WERI-Rb-1 (cell line): ENCODE measurements at places on chromosomes 7 and 10.

DNA sequence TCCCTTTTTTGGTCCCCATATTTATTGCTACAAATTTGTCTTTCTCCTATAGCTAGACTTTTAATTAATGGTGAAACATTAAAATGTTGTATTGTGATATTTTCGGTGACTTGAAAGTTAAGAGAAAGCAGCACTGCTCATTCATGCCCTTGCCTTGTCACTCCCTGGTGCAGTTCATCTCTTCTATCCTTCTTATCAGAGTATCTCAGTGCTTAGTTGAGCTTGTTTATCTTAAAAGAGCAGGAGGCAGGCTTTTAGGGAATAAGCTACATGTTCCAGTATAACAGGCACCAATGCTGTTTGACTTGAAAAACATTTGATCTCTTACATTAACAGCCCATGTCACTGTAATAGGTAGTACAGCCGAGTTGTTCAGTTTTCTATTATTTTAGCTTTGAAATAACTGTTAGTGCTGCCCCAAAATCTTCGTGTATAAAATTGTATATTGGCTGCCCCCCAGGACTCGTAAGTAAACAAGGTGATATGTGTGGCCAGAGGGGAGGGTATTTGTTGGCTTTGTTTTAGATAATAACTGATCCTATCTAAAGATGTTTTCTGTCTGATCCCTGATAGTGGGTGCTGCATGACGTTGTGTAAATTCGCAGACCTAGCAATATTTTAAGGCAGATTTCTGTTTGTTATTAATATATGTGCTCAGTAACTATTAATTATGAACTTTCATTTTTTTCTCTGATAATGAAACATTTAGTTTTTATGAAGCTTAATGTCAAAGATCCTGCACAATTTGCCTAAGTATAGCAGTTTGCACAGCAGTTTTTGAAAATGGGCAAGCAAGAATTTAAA lies 96.5 kb downstream of the BTRC start:
- DNase-seq: no peak

DNA sequence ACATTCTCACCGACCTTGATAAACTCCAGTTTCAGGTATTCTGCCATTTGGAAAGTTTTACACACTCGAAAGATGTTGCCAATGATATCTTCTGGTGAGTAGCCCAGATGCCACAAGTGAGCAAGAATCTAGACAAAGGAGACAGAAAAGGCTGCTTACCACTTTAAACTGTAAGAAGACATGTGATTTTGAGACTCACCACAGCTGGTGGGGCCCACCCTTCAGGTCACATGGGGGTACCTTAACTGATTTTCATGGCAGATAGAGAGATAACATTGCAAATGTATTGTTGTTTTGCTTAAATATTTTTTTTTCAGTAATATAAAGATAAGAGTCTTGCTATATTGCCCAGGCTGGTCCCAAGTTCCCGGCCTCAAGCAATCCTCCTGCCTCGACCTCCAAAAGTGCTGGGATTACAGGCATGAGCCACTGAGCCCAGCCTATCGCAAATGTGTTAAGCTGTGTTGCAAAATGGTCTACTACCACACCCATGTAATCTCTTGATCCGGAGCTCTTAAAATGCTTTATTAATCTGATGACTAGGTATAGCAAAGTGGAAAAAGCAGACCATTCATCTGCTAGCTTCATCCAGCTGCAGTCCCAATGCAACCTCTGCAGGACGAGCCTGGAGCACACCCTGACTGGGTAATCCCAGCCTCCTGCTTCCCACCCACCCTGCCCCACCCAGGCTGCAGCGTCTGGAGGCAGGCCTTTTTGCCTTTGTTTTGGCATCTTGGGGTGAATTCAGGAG lies 18.5 kb downstream of the RFC2 start:
- DNase-seq: no peak

DNA sequence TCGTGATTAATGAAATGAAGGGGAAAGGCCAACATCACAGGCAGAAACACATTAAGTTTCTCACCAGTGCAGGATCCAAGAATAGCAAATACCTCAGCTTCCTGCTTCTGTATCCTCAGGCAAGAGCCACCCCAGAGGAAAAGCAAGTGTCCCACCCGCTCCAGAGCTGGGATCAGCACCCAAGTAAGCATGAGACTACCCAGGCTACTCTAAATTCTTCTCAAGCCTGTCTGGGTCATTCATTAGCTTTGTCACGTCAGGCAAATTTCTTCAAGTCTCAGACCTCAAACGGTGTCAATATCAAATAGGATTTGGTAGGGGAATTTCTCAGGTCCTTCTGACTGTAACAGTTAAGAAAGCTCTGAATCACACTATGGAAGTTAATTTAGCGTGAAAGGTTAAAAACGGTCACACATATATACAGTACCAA lies 59.0 kb downstream of the GNA12 start:
- no peak for DNase-seq

- DNase-seq: no peak
Observed at GRCh38 chr10:59563531-59563930, 146.1 kb downstream of the SLC16A9 start.

GRCh38 chr10:127198721-127199120 lies 2.3 kb upstream of the INSYN2A start:
- DNase-seq: no peak

GRCh38 chr10:89421018-89421476 lies 6.7 kb downstream of the IFIT5 start:
- DNase-seq: no peak

DNA sequence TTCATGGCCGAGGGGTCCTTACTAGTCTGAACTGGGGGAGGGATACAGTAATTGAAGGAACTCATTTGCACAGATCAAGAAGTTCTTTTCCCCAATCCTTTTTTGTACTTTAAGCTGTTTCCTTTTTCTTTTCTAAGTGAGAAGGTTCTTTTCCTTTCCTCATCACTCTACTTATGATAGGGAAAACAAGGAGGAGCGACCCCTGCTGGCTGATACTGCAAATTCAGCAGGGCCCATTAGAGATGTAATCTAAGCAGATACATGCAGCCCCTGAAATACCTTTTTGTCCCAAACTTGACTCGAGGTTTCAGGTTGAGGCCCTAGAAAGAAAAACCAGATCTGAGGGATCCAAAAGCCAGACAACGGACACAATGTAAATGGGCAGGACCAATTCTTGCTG lies 305.5 kb downstream of the DNAJB9 start:
- no peak for DNase-seq

GRCh38 chr10:37236093-37236492 lies 110.7 kb downstream of the ANKRD30A start:
- DNase-seq: no peak

- no peak for DNase-seq
Observed at GRCh38 chr10:118633786-118634185, 38.3 kb upstream of the PRLHR start.

GRCh38 chr10:6045878-6046772 lies 16.0 kb downstream of the IL2RA start:
- no peak for DNase-seq
